ENCODE measurements at places on chromosomes 6 and 20.

DNA sequence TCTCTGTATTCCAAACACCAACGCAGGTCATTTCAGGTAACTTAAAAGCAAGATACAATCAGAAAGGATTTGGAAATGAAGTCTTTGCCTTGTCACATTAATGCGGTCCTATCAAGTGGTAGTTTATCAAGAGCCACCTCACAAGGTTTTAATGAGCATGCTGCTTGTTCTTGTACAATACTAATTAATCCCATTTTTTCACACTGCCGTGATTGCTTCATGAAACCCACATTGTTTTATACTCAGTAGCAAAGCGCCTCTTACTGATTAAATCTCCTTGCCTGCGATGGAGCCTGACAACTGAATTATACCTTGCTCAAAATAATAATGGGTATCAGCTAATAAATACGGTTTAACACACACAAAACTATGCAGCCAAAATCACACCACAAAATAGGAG lies 234.1 kb upstream of the TSHZ2 start:
- no peak for DNase-seq

GRCh38 chr6:112929641-112930040 lies 582.5 kb downstream of the RFPL4B start:
- DNase-seq = no peak

GRCh38 chr6:30002871-30003270 lies 58.2 kb upstream of the POLR1H start:
- peak; percentile 65 for DNase-seq

DNA sequence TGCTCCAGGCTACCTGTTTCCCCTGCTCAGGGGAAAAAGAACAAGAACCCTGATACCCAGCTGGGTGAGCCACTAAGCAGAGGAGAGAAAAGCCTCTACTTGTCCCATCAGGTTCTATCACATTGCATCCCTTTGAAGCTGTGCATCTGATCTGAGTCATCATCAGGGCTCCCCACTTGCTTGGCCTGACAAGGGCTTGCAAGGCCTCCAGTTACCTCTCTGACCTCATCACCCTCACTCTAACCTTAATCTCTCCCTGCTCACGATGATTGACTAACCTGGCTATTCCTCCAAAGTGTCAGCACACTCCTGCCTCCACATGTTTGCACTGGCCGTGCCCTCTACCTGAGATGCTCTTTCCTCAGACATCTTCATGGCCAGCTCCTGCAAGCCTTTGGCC lies 309.5 kb upstream of the CHD6 start:
- no peak for DNase-seq

- DNase-seq = no peak
Measured at GRCh38 chr6:142303176-142303533, 1.3 kb downstream of the ADGRG6 start.

DNA sequence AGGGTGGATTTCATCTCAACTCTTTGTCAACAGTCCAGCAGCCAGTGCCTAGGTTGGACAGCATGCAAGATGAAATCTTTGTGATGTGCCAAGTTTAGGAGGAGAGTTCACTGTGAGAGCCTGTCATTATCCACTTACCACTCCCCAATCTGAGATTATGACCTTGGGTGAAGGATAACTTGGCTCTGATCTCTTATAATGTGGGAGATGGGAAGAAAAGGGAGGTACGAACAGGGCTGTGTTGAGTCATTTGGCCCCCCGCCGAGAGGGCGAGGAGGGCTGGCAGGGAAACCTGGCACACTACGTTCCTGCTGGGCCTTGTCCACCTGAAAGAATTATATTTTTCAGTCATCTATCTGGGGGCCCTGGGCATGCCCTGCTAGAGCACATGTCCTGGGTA lies 35.8 kb downstream of the LAMA4 start:
- peak; percentile 16 for DNase-seq

- DNase-seq = no peak
Measured at GRCh38 chr6:145954985-145955384, 9.2 kb downstream of the SHPRH start.

DNA sequence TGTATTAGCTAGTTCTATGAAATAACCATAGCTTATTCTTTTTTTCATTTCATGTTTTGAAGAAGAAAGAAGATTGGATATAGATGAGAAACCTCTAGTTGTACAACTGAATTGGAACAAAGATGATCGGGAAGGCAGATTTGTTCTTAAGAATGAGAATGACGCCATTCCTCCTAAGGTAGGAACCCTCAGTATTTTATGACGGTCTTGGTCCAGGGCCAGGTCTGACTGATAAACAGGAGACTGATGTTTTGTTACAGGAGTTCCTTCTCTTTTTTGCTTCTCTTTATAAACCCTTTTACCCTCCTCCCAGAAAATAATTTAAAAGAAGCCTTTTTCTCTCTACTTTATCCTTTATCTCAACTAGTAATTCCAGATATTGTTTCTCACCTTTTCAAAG lies 43.6 kb downstream of the AFDN start:
- no peak for DNase-seq

DNA sequence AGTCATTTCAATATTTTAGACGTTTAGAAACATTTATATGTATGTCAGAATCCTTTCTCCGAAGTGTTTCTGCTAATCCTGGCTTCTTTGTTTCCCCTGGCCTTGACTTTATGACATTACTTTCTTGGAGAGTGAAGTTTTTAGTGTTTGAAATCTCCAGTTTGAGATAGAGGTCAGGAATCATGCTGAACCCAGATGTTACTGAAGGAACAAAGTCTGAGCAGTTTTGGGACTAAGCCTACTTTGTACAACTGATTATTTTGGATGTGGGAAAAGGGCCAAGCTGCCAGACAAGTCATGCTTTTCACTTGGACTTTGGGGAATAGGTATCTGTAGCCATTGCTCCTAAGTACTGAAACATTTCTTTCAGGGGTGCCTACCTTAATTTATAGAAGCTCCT lies 2.3 kb downstream of the RNF144B start:
- DNase-seq = peak; percentile 25

GRCh38 chr6:33816911-33817310 lies 13.1 kb upstream of the MLN start:
- no peak for DNase-seq

- DNase-seq = no peak
Measured at GRCh38 chr6:115882771-115883170, 177.9 kb downstream of the FRK start.

GRCh38 chr6:110017306-110017705 lies 39.2 kb downstream of the GPR6 start:
- DNase-seq = no peak
